ENCODE measurements at places on chromosomes 3 and 15.

GRCh38 chr3:63933459-63933858 is 21.3 kb upstream of the SCAANT1 start:
- no peak for DNase-seq

GRCh38 chr3:177832880-177833279 is 635.6 kb upstream of the TBL1XR1 start:
- no peak for DNase-seq

DNA sequence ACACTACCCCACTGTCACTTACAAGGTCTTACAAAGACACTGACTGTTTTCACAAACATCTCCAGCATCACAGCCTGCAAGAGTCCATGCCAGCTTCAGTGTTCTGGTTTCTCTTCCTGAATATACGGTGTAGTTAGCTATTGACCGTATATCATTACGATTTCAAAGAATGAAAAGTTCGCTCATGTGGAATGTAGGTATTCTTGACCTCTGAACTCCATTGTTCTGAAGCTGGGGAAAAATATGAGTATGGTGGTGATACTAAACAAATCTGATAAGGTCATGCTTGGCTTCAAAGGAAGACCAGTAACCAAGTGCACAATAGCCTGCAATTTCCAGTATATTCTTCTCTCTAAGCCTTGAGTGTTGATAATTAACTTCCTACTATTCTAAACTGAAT is 315.7 kb upstream of the WNT5A start:
- DNase-seq: no peak

DNA sequence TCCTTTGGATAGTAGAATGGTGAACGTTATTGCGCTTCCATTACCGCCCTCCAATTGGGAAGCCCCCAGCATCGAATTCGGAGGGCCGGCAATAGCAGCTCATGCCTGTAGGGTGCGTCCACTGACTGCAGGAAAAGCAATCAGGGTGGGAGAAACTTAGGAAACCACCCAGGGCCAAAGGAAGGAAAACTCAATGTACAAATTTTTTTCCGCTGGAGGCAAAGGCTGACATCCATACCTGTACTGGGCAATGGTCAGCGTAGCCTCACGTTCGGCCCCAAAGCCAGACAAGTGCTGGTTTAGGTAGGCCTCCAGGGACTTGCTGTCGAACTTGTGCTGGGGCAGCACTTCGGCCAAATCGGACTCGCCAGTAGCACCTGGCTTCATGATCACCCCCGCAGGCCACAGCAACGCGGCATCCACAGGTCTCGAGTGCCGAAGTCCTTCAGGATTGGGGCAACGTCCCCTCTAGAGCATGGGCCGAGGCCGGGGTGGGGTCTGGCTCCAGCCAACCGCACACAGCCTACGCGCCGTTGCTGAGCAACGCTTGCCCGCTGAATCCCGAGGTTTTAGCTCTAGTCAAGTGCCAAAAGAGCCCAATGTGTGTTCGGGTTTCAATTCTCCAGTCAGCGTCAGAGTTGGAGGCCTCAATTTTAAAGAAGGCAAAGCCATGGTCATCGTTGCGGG is at the start of gene ACAD11:
TSS of gene ACAD11 (minus strand) at position 445 of the 687 bp plus-strand sequence. CDS start at position 387, 58 bp downstream.
- peak; percentile 56 for DNase-seq

DNA sequence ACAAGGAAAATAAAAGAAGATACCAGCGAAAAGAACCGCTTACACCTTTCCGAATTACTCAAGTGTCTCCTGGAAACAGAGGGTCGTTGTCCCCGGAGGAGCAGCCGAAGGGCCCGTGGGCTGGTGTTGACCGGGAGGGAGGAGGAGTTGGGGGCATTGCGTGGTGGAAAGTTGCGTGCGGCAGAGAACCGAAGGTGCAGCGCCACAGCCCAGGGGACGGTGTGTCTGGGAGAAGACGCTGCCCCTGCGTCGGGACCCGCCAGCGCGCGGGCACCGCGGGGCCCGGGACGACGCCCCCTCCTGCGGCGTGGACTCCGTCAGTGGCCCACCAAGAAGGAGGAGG is 325 bp downstream of the ALCAM start:
- DNase-seq: peak; percentile 15

DNA sequence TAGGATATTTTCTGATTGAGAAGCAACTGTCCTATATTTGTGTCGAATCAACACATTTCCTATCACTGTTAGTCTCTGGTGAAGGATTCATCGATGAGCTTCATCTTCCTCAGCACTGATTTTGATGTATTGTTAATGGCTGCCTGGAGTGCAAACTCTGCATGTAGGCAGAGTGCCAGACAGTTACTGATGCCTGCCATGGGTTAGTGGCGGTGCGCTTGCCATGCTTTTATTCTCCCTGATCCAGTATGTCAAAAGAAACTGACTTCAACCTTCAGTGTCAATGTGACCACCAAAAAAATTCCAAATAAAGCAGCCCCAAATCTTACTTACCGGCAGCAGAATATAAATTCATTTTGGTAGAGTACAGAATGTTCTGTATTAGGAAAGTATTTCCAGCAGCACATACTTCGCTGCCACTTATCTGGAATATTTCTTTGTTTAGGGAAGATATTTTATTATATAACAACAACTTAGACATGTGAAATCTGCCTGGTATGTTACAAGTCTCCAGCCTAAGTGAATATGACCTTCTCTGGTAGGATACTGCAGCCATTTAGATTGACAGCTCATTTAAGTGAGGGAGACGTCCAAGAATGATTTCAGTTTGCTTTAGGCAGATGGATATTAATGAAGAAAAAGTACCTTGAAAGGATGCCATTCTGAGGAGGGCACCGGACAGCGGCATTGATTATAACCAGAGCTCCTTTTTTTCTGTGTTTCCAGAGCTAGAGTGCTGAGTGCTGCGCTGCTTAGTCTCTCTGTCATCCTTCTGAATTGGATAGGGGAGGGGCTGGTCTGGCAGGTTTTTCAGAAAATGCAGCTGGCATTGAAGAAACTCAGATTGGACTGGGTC is 59.9 kb downstream of the ARHGEF26 start:
- DNase-seq: no peak

GRCh38 chr15:94229591-94230369 is 1.6 kb upstream of the MCTP2 start:
- no peak for DNase-seq

DNA sequence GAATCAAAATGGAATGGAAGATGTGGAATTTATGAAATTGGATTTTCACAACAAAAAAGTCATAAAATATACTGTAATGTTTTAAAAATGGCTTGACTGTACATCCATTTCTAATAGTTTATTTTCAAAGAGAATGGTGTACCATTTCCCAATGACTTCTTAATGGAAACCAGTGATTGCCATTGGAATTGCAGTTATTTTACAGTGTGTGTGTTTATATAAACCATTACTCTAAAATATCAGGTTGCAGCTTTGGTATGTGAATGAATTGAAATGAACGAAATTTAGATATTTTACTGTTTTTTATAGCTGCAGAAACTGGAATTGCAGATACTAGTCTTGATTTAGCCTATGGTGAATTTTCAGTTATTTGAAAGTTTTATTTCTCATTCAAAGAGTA is 165.6 kb downstream of the UBE2E2 start:
- DNase-seq: no peak

- DNase-seq: no peak
Observed at GRCh38 chr3:141462176-141462859, 24.5 kb upstream of the RASA2 start.

DNA sequence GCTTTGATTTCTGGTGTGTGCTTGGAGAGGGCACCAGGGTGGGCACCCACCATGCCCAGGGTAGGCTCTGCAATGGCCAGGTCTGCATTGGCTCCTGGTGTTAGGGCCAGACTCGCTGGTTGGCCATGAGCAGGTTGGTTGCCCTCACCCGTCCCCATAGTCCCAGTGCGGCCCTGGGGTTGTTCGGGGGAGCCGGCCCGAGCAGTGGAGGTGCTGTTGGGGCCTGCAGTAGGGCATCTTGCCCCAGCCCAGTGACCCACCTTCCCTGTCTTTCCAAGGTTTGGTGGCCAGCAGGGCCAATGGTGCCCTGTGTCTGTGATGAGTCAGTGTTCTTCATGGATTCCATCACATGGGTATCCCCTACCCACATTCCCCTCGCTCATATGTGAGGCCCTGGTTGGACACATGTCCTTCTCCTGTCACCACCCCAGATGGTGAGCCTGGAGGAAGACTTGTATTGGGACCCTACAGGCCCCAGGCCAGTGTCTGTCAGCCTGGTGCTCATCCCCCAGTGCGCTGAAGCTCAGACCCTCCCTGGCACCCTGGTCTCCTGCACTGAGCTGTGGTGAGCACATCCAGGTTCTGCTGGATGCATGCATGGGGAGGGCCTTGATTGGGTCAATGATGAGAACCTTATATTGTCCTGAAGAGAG is 190.1 kb downstream of the UBE3A start:
- DNase-seq: no peak

- DNase-seq: no peak
Observed at GRCh38 chr15:84598250-84598649, 2.6 kb upstream of the ZSCAN2 start.

DNA sequence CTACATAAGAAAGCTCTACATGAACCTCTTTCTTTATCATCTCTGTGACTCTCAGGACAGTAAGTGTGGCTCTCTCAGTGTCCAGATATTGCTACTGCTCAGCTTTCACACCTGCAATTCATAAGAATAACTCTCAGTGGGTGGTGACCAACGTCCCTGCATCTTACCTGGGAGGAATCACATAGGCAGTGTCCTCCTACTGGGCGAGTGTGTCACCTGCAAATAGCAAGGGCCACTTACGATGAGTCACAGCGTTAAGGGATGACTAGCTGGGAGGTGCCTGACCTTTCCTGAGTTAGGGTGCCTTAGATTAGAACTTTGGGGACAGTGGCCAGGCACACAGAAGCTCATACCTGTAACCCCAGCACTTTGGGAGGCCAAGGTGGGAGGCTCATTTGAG is 90.8 kb upstream of the C3orf80 start:
- no peak for DNase-seq

DNA sequence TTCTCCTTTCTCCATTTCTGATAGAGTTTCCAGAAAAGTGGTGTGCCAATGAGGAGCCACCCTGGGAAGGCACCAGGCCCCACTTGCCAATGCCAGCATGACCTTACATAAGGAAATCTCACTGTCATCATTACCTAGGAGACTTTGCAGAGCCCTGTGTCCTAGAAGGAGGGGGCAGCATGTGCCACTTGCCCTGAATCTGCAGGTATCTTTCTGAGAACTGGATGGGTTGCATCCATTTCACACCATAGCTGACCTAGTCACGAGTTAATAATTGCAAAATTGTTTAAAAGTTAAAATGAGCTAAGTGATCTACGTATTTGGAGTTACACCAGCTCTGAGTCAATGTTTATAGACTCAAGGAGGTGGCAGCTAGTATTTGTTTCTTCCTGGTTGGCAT is 14.3 kb downstream of the CA12 start:
- DNase-seq: no peak

DNA sequence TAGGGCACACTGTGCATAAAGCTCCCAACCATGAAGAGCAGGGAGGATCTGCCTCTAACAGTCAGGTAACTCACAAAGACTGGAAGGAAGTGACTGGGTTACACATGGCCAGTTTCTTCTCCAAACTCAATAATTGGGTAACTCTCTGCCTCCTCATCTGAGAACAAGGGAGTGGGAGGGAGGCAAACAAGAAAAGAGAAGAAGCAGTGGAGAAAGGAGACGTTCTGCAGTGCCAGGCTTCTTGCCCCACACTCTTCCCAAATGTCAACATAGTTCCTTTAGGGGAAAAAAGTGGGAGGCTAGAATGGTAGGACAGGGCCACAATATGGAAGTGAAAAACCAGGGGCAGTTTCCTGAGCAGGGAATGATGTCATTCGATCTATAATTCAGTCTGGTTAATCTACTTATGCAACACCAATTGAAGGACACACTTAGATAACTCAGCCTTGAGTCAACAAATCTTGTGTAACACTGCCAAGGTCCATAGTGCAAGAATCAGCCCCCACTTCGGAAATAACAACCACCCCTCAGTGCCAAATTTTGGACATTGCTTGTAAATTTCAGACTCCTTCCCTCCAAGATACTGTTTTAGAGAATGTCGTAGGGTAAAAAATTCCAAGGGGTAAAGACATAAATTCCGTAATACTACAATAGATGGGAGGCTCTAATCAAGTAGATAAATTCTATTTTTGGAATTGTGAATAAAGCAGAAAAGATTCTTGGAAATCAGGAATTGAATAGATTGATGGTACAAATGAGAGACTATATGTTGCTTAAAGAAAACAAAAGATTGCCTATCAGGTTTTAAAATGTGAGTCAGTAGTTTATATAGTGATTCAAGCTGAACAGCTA is 143.0 kb downstream of the LPP start:
- no peak for DNase-seq

- DNase-seq: no peak
Observed at GRCh38 chr3:805326-805725, 287.5 kb upstream of the CNTN6 start.

- DNase-seq: no peak
Observed at GRCh38 chr15:80388326-80388725, 15.9 kb upstream of the ARNT2 start.

DNA sequence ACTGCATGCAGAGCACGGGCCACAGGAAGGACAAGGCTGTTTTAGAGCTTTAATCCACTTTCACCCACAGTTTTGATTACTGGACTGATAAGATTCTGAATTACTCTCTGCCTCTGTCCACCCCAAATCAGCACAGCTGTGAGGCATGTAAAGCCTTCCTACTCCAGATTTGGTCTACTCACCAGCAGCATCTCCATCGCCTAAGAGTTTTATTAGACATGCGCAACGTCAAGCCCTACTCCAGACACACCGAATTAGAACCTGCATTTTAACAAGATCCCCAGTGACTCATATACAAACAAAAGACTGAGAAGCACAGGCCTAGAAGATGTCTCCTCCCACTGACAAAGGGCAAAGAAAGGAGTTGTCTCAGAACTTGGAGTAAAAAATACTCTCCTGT is 221.2 kb downstream of the TUSC7 start:
- DNase-seq: no peak

- no peak for DNase-seq
Observed at GRCh38 chr3:16337856-16338540, 73.0 kb downstream of the OXNAD1 start.

DNA sequence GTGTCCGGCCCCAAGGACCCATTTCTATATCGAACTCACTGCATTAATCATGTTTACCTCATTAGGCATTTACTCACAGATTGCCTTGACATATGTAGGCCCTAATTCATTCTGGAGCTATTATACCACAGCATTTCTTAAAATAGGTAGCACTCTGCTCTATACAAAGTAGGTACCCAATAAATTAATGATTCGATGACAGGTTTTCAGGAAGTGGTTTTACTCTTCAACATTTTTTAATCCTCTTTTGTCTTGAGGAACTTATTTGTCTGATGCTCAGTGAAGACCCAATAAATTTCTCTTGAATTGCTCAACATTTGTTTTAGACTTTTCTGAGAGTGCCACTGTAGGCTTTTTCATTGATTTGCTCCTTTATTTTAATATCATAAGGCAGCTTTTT is 12.1 kb downstream of the TGFBR2 start:
- no peak for DNase-seq

DNA sequence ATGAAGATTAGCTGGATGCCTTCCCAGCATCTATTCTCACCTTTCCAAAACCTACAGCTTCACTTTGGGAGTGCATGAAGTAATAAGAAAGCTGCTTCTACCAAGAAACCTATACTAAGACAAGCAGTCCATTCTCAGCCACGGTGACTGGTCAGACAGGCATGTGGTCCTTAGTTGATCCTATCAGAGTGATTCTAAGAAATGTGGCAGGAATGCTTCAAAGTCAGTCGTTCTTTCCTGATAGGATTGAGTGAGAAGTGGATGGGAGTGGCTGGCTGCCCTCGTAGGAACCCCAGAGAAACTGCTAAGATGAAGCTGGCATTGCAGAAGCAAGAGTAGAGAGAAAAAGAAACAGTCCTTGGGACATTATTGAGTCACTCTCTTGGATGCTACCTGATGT is 16.6 kb downstream of the FOXB1 start:
- DNase-seq: no peak

All from NCI-H2171 (cell line).